Activated CD8-positive, alpha-beta T cell treated with anti-CD3 and anti-CD28 coated beads for 36 hours (primary cell): ENCODE measurements at places on chromosomes 7 and 10. TPM values are rescaled to one million over a fixed set of nuclear protein-coding genes. Genes with fewer than 3 reads are reported as not detected.

- no peaks in the 10 kb centered on the region for H3K36me3 ChIP-seq
- no peak for DNase-seq
- H3K4me1 ChIP-seq = no peaks in the 10 kb centered on the region
- no peak overlapping the region for H3K4me3 ChIP-seq
Measured at GRCh38 chr10:116606061-116606483, 14.7 kb upstream of the PNLIPRP2 start.

CALML3 gene
- total RNA-seq = not detected

COMMD3 gene
- 64.7 TPM for total RNA-seq

DNA sequence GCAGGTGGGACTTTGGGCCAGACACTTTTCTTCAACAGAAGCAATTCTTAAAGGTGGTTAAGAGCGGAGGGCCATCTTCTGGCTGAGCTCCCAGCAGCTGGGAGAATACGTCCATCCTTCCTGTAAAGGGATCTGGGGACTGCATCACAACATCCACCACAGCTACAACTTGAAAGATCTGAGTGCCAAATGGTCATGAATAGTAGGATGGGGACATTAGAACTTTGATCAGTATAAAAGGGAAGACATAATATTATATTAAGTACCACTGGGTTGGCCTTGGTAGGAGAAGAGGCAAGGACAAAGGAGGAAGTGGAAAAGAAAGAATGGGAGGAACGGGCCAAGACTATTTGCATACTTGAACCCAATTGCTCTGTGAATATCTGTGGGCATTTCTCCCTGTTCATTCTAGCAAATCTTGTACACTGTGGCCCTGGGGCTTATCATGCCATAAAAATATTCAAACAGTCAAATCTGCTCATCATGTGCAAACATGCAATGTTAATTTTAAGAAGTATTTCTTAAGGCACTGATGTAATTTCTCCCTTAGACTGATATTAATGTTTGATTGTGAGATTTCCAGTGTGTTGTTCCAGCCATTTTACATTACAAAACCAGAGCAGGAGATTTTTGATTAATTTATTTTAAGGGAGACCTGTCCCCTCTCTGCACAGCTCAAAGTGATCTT lies 65.5 kb upstream of the CREB5 start:
- H3K4me1 ChIP-seq = no peaks in the 10 kb centered on the region
- H3K27ac ChIP-seq = no peak overlapping the region
- DNase-seq = no peak
- H3K4me3 ChIP-seq = no peak overlapping the region
- no peaks in the 10 kb centered on the region for H3K36me3 ChIP-seq

DNA sequence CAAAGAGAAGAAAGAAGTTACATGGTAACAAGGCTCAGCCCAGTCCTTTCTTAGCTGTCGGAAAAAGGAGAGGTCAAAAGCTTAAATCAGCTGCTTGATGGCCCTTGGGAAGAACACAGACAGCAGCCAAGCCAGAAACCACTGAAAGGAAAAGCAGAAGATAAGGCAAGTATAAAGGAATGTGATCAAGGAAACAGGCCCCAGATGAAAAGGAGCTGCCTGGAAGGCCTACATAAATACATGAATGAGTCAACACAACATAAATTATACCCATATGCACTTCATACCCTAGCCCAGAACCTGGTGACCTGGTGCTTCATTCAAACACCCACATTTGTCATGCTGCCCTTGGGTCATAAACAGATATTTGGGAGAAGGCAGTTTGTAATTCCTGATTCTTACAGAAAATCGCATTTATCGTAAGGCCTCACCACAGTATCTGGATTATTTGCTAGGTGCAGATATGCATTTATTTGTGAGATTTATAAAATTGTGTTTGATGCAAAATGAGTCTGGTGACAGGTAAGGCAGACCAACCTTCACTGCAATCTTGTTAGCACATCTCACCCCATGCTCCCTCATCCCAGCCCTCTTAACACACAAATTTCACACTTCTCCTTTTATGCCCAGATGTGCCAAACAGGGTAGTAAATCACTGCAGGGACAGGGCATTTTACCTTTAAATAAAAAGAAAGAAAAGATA lies 94.9 kb upstream of the KCNIP2 start:
- H3K36me3 ChIP-seq = peaks cover 8% of the 10 kb centered on the region
- no peak overlapping the region for H3K4me3 ChIP-seq
- no peaks in the 10 kb centered on the region for H3K27me3 ChIP-seq
- H3K4me1 ChIP-seq = peaks cover 2% of the 10 kb centered on the region
- no peak overlapping the region for H3K27ac ChIP-seq

- no peak overlapping the region for H3K27ac ChIP-seq
- peaks cover 3% of the 10 kb centered on the region for H3K4me1 ChIP-seq
- no peak for DNase-seq
- H3K36me3 ChIP-seq = peaks cover 51% of the 10 kb centered on the region
- H3K27me3 ChIP-seq = no peaks in the 10 kb centered on the region
Measured at GRCh38 chr7:154965014-154965413, 37.9 kb downstream of the PAXIP1 start.

- peaks cover 27% of the 10 kb centered on the region for H3K4me1 ChIP-seq
- no peak for DNase-seq
- H3K4me3 ChIP-seq = peak overlapping the region; percentile 95
- H3K27me3 ChIP-seq = peaks cover 7% of the 10 kb centered on the region
- H3K27ac ChIP-seq = peak overlapping the region; percentile 78
- H3K36me3 ChIP-seq = peaks cover 10% of the 10 kb centered on the region
Measured at GRCh38 chr10:5978230-5978489, 817 bp upstream of the IL15RA start.

DNA sequence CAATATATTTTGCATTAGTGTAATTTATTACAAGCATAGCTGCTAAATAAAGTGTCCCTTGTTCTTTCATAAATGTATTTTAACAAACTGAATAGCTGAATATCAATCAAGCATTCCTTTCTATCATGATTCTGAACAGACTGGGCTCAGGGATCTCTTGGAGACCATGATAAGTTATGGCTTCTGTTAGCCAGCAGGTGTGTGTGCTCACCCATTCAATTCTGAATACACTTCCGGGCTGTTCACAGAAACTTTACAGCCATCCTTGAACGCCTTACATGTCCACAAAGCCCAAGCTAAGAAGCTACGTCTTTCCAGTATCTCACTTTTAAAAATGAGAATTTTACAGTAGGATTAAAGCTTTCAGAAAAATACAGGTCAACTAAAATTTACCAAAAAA lies 115.1 kb downstream of the SVIL start:
- no peak overlapping the region for H3K4me3 ChIP-seq
- no peaks in the 10 kb centered on the region for H3K27me3 ChIP-seq
- H3K27ac ChIP-seq = no peak overlapping the region
- no peak for DNase-seq

GRCh38 chr7:135704074-135704473 lies 23.9 kb downstream of the SLC13A4 start:
- no peak overlapping the region for H3K4me3 ChIP-seq
- DNase-seq = peak; percentile 30
- no peaks in the 10 kb centered on the region for H3K27me3 ChIP-seq
- H3K36me3 ChIP-seq = no peaks in the 10 kb centered on the region

DNA sequence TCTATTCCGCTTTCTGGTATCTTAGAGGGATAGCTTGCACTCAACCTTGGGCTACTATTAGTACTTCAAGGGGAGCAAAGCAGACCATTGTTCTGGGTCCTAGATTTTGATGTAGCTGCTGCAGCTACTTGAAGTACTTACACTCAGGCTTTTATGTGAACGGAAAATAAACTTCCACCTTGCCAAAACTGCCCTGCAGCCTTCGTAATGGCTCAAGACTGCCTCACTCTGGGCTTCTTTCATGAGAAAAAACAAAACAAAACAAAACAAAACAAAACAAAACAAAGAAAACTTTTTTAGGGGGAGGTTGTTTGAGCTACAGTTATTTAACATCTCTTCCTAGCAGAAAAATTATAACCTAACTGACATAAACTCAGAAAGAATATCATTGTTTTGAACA lies 19.4 kb upstream of the EPHB6 start:
- peak; percentile 20 for DNase-seq
- no peak overlapping the region for H3K27ac ChIP-seq
- H3K36me3 ChIP-seq = no peaks in the 10 kb centered on the region
- no peaks in the 10 kb centered on the region for H3K27me3 ChIP-seq
- H3K4me1 ChIP-seq = peaks cover 7% of the 10 kb centered on the region
- H3K4me3 ChIP-seq = no peak overlapping the region

GRCh38 chr7:6154542-6155404 lies 117.7 kb downstream of the CYTH3 start:
- H3K36me3 ChIP-seq = peaks cover 43% of the 10 kb centered on the region
- H3K27ac ChIP-seq = no peak overlapping the region
- no peaks in the 10 kb centered on the region for H3K27me3 ChIP-seq
- no peak overlapping the region for H3K4me3 ChIP-seq
- H3K4me1 ChIP-seq = no peaks in the 10 kb centered on the region

GRCh38 chr7:131354390-131354789 lies 26.7 kb downstream of the MKLN1 start:
- H3K4me3 ChIP-seq = no peak overlapping the region
- H3K27me3 ChIP-seq = no peaks in the 10 kb centered on the region
- H3K36me3 ChIP-seq = peaks cover 10% of the 10 kb centered on the region
- DNase-seq = no peak
- H3K4me1 ChIP-seq = peaks cover 55% of the 10 kb centered on the region

GRCh38 chr10:29929006-29929405 lies 130.4 kb downstream of the JCAD start:
- DNase-seq = no peak
- H3K27ac ChIP-seq = no peak overlapping the region
- peaks cover 3% of the 10 kb centered on the region for H3K4me1 ChIP-seq
- peaks cover 4% of the 10 kb centered on the region for H3K27me3 ChIP-seq
- H3K36me3 ChIP-seq = no peaks in the 10 kb centered on the region

MBLAC1 gene
- 2.1 TPM for total RNA-seq

ADRB1 gene
- total RNA-seq = 0.40 TPM

DNA sequence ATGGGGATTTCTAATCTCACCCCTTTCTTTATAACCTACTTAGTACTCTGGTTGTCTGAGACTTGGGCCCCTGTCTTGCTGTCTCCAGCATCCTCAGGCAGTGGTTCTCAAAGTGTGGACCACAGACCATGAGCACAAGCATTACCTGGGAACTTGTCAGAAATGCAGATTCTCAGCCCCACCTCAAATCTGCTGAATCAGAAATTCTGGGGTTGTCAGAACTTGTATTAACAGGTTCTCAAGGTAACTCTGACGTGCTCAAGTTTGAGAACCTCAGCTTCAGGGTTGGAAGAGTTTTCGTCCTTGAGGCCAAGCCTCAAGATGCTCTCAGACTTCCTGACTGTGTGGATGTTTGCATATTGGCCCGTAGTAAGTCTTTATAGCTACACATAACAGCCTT lies 97.4 kb downstream of the REEP3 start:
- peaks cover 9% of the 10 kb centered on the region for H3K36me3 ChIP-seq
- H3K27me3 ChIP-seq = no peaks in the 10 kb centered on the region

GRCh38 chr7:40243076-40243475 lies 108.3 kb downstream of the SUGCT start:
- H3K27ac ChIP-seq = no peak overlapping the region
- H3K4me1 ChIP-seq = no peaks in the 10 kb centered on the region
- no peaks in the 10 kb centered on the region for H3K36me3 ChIP-seq
- no peak for DNase-seq

DNA sequence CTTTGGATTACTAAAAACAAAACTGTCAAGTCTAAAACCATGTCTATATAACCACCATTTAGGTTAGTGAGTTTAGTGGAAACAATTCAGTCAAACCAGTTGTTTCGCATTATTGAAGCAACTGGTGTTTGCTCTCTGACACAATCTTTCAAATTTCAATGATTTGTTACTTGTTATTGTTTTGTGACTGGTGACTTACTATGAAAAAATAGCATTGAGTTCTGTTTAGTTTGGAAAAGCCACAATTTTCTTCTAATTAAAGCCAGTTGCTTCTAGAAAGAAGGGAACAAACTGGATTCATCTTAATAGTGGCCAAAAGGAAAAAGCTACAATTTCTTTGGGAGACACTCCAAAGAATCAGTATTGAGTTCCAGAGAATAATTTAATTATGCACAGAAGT lies 30.4 kb downstream of the LAMB4 start:
- DNase-seq = no peak
- H3K4me1 ChIP-seq = no peaks in the 10 kb centered on the region

- no peaks in the 10 kb centered on the region for H3K36me3 ChIP-seq
- no peaks in the 10 kb centered on the region for H3K27me3 ChIP-seq
- H3K4me3 ChIP-seq = no peak overlapping the region
- DNase-seq = no peak
- H3K27ac ChIP-seq = no peak overlapping the region
Measured at GRCh38 chr10:77442699-77443189, 194.9 kb downstream of the KCNMA1 start.

UCMA gene
- not detected for total RNA-seq

GIMAP4 gene
- 88.3 TPM for total RNA-seq

DNA sequence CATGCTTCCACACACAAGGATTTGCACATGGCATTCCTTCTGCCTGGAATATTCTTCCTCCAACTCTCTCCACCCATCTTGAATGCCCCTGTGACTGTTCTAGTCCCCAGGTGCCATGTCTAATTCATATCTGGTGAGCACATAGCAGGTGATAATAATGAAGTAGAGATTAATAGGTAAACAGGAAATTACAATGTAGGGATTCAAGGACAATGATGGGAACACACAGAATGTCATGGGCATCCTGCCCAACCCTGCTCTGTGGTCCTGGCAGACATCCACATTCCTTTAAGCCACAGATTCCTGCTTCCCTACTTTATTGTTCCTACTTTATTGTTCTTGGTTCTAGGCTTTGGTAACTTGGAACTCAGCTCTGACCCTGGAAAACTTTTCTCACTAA lies 115.8 kb downstream of the THSD7A start:
- H3K27me3 ChIP-seq = no peaks in the 10 kb centered on the region
- H3K4me3 ChIP-seq = no peak overlapping the region
- no peak overlapping the region for H3K27ac ChIP-seq
- no peaks in the 10 kb centered on the region for H3K36me3 ChIP-seq
- no peak for DNase-seq

TLX1 gene
- not detected for total RNA-seq

- peaks cover 4% of the 10 kb centered on the region for H3K27me3 ChIP-seq
- DNase-seq = peak; percentile 67
- H3K27ac ChIP-seq = no peak overlapping the region
- peaks cover 4% of the 10 kb centered on the region for H3K4me1 ChIP-seq
Measured at GRCh38 chr10:122362621-122363020, 11.9 kb upstream of the PLEKHA1 start.
